ENCODE measurements at places on chromosomes 7 and 10. TPM values are rescaled to one million over a fixed set of nuclear protein-coding genes. Genes with fewer than 3 reads are reported as not detected.

ASZ1 gene
- not detected for total RNA-seq

GRCh38 chr7:108285778-108286177 lies 155.6 kb upstream of the LAMB4 start:
- DNase-seq: no peak

DNA sequence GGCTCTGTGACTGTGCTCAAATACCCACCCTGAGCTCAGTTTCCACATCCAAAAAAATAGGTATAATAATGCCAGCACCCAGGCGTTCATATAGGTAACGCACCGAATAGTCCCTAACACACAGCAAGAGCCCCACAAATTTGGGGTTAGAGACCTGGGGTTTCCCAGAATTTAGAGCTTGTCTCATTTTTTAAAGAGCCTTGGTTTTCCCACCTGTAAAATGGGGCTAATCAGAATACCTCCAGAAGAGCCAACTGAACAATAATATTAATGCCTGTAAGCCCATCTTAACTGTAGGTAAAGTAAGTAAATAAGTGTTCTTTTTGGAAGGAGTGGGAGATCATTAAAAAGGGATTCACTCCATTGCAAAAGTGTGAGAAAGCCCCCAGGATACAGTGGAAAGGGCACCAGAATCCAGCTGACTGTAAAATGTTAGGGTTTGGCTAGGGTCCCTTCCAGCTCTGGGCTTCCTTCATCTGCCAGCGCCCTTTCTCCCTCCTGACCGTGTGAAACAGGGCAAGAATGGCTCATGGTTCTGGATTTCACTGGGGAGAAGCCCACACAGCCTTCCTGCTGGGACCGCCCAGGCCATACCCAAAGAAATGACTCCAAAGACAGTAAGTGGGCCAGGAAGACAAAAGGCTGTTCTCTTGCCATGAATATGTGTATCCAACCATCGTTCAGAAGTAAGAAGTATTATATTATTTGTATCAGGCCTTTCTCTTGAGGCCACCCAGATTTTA lies 2.1 kb downstream of the MTURN start:
- peak; percentile 84 for DNase-seq

DNA sequence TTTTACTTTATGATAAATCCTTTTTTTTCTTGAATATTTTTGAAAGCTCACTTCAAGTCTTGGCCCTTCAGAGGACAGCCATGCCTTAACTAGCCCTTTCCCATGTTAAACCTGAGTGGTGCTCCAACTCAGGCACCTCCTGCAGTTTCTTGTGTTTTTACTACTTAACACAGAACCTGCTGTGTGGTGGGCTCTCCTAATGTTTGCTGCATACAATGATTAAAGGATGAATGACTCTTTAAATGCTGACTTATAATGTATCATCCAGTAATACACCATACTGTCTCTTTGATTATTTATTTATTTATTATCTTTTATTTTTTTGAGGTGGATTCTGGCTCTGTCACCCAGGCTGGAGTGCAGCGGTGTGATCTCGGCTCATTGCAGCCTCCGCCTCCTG lies 179.4 kb downstream of the SEMA3E start:
- DNase-seq: no peak

DNA sequence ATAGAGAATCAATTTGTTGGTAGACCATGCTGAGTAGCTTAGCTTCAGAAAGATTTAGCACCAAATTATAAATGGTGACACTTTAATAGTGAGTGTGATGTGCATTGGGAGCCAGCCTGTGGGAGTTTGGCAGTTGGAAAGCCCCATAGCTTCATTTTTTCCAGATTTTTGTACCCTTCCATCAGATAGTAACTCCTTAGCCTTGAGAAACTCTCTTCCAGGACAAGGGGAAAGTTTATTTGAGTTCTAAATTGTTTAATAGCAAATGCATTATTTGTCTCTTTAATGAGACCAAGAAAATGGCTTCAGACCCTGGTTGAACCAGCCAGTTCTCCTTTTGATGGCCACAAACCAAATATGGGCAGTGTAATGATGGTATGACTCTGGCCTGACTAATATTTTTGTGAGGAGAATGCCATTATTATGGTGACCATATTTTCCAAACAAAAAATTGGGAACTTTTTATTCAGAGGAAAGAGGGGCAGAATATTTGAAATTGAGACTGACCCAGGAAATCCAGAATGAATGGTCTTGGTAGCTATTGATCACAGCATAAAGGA lies 49.8 kb downstream of the PLCE1 start:
- no peak for DNase-seq

DNA sequence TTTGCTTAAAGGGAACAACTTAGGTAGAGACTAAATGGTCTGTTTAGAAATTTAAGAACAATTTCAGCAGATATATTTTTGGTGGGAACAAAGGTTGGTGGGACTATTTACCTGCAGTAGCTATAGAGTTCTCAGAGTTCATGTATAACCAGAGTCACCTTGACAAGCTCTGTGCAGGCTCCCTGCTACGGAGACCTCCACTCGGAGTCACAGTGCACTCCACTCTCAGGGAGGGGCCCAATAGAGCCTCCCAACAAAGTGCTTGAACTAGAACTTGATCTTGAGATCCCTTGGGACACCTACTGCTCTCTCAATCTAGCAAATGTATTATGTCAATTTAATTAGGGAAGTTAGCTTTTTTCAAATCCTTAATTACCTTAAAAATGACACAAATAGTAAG lies 2.3 kb downstream of the MYPN start:
- DNase-seq: no peak
